ENCODE measurements at places on chromosomes 1 and 21.
A peak's percentile ranks its signal among the peaks of the same experiment; 100 is the strongest.

GRCh38 chr1:52385376-52385775 is 18.8 kb downstream of the ORC1 start:
- DNase-seq, result no peak

DNA sequence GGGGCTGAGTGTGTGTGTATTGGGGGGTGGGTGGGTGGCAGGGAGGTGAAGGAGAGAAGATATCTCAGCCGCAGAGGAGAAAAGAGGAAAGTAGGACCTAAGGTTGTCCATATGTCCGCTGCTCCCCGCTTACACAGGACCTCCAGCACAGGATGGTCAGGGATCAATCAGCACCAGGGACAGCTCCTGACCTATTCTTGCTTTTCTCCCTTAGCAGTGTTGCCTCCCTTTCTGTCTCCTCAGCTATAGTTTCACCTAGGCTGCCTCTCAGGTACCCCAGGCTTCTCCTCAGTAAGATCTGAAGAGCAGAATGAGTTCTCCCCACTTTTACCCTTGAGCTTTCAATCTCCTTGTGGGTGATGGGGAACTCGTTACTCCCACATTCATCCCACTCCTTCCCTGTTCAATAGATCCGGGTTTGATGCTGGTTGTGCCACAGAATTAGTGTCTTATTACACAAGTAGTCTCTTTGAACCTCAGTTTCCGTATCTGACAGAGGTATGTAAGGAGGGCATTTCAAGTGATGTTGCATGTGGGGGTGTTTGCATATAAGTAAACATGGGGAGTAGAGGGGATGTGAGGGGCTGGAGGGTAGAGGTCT is 1.4 kb upstream of the DPH2 start:
- no peak for DNase-seq

DNA sequence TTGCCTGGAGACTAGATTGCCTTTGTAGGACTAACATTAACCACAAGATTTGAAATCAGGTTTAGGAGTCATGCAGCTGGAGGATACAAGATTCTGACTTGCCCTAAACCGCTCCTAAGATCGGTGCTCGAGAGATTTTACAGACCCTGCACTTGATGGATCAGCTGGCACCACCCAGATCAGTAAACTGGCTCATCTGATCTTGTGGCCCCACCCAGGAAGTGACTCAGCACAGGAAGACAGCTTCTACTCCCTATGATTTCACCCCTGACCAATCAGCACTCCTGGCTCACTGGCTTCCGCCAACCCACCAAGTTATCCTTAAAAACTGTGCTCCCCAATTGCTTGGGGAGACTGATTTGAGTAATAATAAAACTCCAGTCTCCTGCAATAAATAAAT is 876 bp upstream of the CATSPERE start:
- DNase-seq, result no peak

- no peak for DNase-seq
Measured at GRCh38 chr1:30345491-30346130, 377.8 kb downstream of the MATN1 start.

- no peak for DNase-seq
Measured at GRCh38 chr1:156347331-156347730, 9.0 kb downstream of the TSACC start.

- DNase-seq, result no peak
Measured at GRCh38 chr1:218516526-218516925, 171.4 kb downstream of the TGFB2 start.

DNA sequence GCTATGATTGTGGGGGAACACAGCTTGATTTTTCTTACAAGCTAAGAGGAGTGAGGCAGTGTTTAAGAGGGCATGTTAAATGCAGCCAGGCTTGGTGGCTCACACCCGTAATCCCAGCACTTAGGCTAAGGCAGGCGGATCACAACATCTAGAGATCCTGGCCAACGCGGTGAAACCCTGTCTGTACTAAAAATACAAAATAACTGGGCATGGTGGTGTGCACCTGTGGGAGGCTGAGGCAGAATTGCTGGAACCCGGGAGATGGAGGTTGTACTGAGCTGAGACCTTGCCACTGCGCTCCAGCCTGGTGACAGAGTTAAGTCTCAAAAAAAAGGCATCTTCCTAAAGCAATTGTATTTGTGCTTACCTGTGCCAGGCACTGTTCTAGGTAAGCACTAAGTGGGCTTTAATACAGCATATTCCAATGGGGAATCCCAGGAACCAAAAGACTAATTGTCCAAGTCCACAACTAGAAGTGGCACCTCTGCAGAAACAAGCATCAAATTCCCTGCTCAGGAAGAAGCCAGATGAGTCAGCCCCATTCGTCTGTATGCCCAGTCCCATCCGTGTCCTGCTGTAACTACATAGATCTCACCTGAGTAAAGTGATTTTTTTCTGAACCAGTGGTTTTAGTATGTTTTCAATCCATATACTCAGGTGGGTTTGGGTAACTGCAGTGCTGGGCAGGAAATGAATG is 4.6 kb downstream of the RCC1 start:
- no peak for DNase-seq

GRCh38 chr1:12276225-12276624 is 46.4 kb downstream of the VPS13D start:
- DNase-seq, result no peak

GRCh38 chr1:209899948-209900347 is 38.1 kb upstream of the SYT14 start:
- DNase-seq, result no peak

- DNase-seq, result no peak
Measured at GRCh38 chr21:31221043-31221442, 123.0 kb downstream of the TIAM1 start.

- no peak for DNase-seq
Measured at GRCh38 chr1:213446496-213446895, 395.5 kb downstream of the RPS6KC1 start.

DNA sequence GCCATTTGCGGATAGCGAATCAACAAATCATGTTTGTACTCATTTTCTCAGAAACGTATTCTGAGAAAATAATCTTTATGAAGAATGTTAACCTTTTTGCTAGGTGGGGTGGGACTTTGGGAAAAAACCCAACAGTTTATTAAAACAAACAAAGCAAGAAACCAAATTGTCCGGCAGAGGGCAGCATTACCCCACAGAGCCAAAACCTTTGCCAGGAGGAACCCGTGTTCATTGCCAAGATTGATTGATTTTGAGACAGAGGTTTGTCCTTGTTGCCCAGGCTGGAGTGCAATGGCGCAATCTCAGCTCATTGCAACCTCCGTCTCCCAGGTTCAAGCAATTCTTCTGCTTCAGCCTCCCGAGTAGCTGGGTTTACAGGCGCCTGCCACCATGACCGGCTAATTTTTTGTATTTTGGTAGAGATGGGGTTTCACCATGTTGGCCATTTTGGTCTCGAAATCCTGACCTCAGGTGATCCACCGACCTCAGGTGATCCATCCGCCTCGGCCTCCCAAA is 70.8 kb upstream of the RHOU start:
- DNase-seq, result peak; percentile 14

DNA sequence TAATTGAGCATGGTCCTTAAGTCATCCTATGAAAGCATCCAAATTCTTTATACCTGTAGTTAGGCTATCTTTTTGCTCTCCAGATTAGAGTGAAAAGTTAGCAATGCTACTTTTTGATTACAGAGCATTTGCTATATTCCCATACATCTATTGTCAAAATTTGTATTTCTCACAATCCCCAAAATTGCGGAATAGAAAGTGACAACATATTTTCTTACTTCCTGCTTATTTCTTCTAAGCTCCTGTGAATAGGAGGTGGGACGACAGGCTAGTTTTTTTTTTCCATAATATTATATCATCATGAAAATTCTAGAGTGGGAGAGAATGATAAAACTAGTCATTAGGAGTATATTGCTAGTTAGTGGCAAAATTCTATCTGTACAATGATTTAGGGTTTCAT is 264.0 kb upstream of the DPYD start:
- DNase-seq, result no peak

- no peak for DNase-seq
Measured at GRCh38 chr1:112743174-112744008, 28.3 kb upstream of the PPM1J start.

- no peak for DNase-seq
Measured at GRCh38 chr1:243851257-243851756, 1.3 kb upstream of the AKT3 start.

GRCh38 chr1:6653436-6654290 is 29.0 kb downstream of the THAP3 start:
- DNase-seq, result no peak

DNA sequence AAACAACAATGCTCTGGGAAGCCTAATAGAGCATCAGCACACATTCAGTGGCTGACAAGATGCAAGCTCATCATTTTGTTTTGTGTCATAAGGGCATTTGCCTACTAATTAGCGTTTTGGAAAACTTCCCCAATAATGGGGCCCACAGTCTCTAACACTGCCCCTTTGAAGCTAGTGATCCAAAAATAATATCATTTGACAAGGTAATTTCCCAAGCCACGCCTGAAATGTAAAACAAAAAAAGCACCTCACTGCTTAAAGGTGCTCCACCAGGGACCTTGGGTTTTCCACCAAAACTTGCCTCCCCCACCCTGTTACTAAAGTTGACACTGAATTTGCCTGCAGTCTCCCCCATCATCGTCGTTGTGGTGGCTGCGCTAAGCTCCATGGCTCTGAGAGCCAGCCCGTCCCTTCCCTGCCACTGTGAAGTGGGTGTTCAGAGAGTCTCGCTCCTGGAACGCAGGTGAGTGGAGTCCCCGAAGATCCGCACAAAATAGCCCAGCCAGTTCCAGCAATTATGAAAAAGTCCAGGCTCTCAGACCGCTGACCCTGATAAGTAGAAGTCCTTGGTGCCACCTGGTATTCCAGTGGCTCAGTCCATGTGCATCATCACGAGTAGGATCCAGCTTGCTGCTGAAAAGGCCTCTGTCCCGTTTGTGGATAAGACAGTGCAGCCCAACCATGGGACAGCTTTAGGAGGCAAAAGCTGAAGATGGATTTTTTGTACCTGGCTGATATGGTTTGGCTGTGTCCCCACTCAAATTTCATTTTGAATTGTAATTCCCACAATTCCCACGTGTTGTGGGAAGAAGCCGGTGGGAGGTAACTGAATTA is 52.2 kb downstream of the RAB3GAP2 start:
- no peak for DNase-seq

DNA sequence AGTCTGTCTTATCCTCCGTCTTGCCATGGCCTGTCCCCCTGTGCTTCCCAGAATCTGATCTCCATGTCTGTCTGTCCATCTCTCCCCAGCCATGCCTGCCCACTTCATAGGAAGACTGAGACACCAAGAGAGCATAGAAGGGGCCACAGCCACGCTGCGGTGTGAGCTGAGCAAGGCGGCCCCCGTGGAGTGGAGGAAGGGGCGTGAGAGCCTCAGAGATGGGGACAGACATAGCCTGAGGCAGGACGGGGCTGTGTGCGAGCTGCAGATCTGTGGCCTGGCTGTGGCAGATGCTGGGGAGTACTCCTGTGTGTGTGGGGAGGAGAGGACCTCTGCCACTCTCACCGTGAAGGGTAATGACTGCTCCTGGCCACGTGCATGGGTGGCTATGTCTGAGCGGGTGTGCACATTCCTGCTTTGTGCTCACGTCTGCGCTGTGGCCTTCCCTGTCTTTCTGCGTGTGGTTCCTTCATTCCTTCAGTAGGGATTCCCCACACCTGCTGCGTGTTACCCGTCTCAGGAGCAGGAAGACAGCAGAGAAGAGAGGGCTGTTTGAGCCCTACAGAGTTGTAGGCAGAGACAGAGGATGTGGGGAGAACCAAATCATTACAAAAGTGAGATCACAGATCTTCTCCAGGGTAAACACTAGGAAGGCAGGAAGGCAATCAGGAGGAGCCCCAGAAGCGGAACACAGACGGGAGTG is 80.8 kb downstream of the OBSCN start:
- no peak for DNase-seq

GRCh38 chr1:52423771-52424170 is 19.4 kb downstream of the PRPF38A start:
- no peak for DNase-seq

DNA sequence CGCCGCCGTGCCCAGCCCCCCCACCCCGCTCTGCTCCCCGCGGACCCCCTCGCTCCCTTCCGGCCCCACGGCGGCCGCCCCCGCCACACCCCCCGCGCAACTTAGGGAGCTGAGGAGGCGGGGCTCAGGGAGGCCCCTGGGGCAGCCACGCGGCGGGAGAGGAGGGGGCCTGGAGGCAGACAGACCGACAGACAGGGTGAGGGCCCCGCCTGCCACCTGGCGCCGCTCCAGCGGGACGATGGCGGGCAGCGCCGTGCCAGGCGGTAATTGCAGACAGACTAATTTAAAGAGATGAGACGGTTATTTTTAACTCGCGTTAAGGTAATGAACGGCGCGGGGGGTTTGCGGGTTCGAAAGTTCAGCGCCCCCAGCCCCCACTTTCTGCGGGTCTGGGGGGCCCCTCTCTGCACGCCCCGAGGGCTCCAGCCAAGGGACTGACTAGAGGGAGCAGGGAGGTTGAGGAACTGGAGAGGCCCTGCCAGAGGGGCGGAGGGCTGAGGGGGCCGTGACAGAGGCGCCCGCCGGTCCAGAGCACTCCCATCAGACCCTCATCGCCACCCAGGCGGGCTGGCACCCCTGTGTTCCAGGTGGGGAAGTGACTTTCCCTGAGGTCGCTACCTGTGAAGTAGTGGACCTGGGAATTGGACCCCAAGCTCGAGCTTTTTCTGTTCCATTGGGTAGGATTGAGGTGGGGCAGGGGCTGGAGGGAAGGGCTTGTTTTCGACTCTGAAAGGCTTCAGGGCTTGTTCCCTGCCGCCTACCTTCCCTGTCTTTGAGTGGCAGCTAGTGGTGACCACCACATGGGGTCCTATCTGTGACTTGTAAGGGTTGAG is 5.4 kb downstream of the FOXO6 start:
- DNase-seq, result peak; percentile 30

GRCh38 chr1:151494741-151495281 is 16.4 kb upstream of the CGN start:
- no peak for DNase-seq

DNA sequence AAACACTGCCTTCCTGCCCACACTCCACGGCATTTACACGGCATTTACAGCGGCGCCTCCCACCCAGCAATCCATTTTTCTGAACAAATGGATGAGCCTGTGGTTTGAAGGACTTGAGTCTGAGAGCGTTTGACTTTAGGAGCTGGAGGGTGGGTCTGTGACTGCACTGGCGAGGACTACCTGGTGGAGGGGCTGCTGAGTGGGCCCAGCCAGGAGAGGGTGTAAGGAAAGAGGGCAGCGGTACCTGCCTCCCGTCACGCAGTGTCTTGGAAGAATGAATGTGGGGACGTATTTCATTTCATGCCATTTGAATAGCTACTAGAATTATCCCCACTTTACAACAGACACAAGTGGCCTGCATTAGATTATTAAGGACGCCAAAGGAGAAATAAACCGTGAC is 62.9 kb downstream of the B3GALT5 start:
- no peak for DNase-seq

GRCh38 chr1:157199421-157199755 is 61.2 kb upstream of the ETV3 start:
- DNase-seq, result no peak

GRCh38 chr1:47386268-47386667 is 29.8 kb upstream of the FOXE3 start:
- DNase-seq, result no peak

GRCh38 chr1:168599641-168600040 is 23.2 kb downstream of the XCL1 start:
- no peak for DNase-seq

- no peak for DNase-seq
Measured at GRCh38 chr1:31627301-31627929, 9.9 kb downstream of the HCRTR1 start.
